ENCODE measurements at places on chromosomes 7 and 10.

DNA sequence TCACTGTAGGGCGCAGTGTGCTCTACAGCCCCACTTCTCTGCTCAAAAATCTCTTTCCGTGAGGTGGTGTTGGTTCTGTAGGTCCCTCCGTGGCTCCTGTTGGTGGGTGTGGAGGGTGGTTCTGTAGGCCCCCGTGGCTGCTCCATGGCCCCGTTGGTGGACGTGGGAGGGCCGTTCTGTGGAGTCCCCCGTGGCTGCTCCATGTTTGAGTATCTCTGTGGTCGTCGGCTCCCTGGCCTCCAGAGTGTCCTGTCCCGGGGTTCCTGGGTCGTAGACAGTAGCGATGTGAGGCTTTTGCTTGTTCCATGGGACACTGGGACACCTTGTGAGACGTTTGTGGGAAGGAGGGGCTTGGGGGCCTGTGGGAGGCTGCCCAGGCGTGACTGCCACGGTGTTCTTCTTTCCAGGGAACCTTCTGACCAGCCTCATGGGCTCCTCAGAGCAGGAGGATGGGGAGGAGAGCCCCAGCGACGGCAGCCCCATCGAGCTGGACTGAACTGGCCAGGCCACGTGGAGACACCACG, 18.6 kb downstream of the GET4 start:
- no peaks in the 10 kb centered on the region for H3K4me1 ChIP-seq
- no peak overlapping the region for H3K27ac ChIP-seq
- peaks cover 61% of the 10 kb centered on the region for H3K36me3 ChIP-seq
- no peak overlapping the region for H3K4me3 ChIP-seq
- no peaks in the 10 kb centered on the region for H3K27me3 ChIP-seq

- H3K27me3 ChIP-seq = no peaks in the 10 kb centered on the region
- no peaks in the 10 kb centered on the region for H3K4me1 ChIP-seq
- DNase-seq = no peak
- H3K36me3 ChIP-seq = no peaks in the 10 kb centered on the region
- no peak overlapping the region for H3K27ac ChIP-seq
Observed at GRCh38 chr7:17745610-17746009, 194.7 kb downstream of the SNX13 start.

DNA sequence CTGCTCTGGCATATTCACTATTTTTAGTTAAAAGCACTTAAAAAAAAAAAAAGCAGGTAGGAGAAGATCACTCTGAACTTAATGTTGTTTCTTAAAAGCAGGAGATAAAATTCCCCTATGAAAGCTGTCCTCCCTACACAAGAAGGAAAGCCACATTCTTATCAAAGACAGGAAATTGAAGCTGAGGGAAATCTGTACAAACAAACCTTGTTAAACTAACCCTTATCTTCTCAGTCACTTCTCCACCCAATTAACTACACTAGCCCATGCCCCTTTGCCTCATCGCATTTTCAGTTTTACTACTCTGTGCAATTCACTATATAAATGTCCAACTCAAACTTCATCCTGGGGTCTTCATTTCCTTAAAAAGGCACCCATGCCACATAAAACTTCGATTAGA, 2.7 kb upstream of the CDCA7L start:
- no peak for DNase-seq
- no peak overlapping the region for H3K27ac ChIP-seq
- H3K4me1 ChIP-seq = peaks cover 1% of the 10 kb centered on the region

DNA sequence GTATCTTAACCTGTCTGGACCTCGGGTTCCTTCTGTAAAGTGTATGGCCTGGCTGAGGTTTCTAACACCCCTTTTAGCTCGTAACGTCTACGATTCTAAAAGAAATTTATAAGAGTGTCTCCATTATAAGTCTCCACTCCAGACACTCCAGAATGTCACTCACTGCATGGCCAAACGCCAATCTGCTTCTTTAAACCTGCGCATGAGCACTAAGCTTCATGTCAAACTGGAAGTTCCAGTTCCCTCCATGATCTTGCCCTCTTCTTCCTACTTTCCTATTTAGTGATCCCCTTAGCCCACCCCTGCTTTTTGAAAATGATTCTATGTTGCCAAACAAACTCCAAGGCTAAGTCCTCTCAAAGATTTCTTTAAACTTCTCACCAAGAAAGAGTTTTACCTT, 241.4 kb upstream of the NPVF start:
- no peaks in the 10 kb centered on the region for H3K36me3 ChIP-seq

DNA sequence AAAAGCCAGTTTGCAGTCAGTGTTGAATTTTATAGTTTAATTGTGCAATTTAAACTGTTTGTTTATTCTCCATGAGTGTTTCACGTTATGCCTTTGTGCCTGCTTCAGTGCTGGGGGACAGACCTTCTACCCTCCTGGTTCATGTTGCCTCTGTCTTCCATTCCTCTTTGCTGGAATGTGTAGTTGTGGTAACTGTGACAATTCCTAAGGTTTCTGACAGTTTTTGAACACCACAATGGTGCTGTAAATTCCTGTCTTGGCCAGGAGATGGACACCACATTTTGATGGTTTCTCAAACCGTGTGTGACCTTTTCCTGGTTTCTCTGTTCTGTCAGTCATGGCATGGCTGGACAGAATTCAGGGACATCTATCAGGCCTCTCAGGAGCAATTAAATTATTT, 201.7 kb downstream of the BICC1 start:
- H3K4me1 ChIP-seq = no peaks in the 10 kb centered on the region
- no peaks in the 10 kb centered on the region for H3K27me3 ChIP-seq
- no peak for DNase-seq

GRCh38 chr7:100132697-100133151, 6.0 kb downstream of the MBLAC1 start:
- peaks cover 6% of the 10 kb centered on the region for H3K4me1 ChIP-seq
- H3K27me3 ChIP-seq = no peaks in the 10 kb centered on the region
- H3K36me3 ChIP-seq = no peaks in the 10 kb centered on the region
- H3K27ac ChIP-seq = no peak overlapping the region

DNA sequence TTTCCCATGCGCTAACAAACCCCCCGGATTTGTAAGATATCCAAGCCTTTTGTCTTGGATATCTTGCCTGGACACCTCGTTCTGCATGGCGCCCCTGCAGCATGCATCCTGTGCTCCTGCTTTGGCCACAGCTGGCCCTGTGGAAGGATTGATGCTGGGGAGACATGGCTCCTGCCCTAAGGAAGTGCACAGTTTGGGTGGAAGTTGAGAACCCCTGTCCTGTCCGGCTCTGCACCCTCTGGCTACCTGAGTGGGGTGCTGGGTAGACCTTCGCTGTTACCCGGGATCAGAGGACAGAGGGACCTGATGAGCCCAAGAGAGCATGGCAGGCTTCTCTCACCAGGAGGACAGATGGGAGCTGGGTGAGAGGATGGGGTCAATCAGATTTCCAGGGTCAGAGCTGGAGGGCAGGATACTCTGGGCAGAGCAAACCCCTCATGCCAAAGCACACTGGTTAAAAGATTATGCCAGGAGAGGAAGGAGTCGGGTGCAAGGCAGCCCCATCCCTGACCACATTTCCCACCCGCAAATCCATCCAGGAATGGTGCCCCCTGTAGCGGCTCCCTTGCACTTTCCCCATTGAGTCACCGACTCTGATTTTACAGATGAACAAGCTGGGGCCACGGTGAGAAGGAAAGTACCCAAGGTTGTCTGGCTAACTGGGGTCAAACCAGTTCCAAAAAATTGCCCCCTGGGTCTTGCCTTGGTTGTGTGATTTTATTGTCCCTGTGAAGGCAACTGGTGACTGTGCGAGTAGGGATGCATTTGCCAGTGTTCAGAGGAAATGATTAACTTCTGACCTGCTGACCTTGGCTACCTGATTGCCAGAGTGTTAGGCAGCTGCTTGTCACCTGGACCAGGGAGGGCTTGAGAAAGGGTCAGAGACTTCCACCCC, 290.1 kb upstream of the ZMIZ1 start:
- peaks cover 22% of the 10 kb centered on the region for H3K4me1 ChIP-seq
- no peaks in the 10 kb centered on the region for H3K36me3 ChIP-seq
- no peak overlapping the region for H3K27ac ChIP-seq
- no peak overlapping the region for H3K4me3 ChIP-seq
- no peaks in the 10 kb centered on the region for H3K27me3 ChIP-seq

GRCh38 chr7:106485919-106486318, 175.0 kb downstream of the CCDC71L start:
- DNase-seq = no peak
- H3K27ac ChIP-seq = peak overlapping the region; percentile 63
- H3K36me3 ChIP-seq = no peaks in the 10 kb centered on the region
- H3K4me3 ChIP-seq = no peak overlapping the region
- H3K27me3 ChIP-seq = no peaks in the 10 kb centered on the region

GRCh38 chr10:131115801-131116200, 195.7 kb downstream of the TCERG1L start:
- H3K4me1 ChIP-seq = no peaks in the 10 kb centered on the region
- no peak overlapping the region for H3K27ac ChIP-seq
- no peaks in the 10 kb centered on the region for H3K27me3 ChIP-seq
- H3K36me3 ChIP-seq = no peaks in the 10 kb centered on the region

DNA sequence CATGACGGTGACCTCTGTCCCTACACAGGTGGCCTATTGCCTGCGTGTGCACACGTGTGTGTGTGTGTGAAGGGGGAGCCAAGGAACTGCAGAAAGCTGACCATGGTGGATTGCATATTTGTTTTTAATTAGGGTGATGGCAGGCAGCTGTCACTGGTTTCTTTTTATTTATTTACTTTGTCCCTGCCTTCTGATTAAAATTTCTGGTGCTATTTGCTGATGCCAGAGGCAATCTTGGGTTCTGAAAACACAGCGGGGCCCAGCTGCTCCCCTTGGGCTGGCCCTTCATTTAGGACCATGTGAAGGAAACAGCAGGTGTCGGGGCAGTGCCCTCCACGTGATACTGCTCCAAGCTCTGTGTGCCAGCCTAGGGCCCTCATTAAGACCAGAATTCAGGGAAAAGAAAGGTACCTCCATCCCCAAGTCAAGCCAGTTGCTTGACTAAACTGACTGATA, 71.3 kb upstream of the PODXL start:
- H3K4me1 ChIP-seq = no peaks in the 10 kb centered on the region
- H3K36me3 ChIP-seq = no peaks in the 10 kb centered on the region
- H3K4me3 ChIP-seq = no peak overlapping the region
- no peaks in the 10 kb centered on the region for H3K27me3 ChIP-seq

- no peak overlapping the region for H3K27ac ChIP-seq
- H3K4me1 ChIP-seq = peaks cover 19% of the 10 kb centered on the region
- H3K36me3 ChIP-seq = no peaks in the 10 kb centered on the region
- no peak for DNase-seq
Observed at GRCh38 chr7:64888901-64889685, 14.0 kb upstream of the ZNF273 start.

- no peak overlapping the region for H3K27ac ChIP-seq
- H3K4me3 ChIP-seq = no peak overlapping the region
- no peaks in the 10 kb centered on the region for H3K27me3 ChIP-seq
- DNase-seq = no peak
- H3K4me1 ChIP-seq = no peaks in the 10 kb centered on the region
- no peaks in the 10 kb centered on the region for H3K36me3 ChIP-seq
Observed at GRCh38 chr10:60704471-60704870, 73.8 kb upstream of the CDK1 start.

DNA sequence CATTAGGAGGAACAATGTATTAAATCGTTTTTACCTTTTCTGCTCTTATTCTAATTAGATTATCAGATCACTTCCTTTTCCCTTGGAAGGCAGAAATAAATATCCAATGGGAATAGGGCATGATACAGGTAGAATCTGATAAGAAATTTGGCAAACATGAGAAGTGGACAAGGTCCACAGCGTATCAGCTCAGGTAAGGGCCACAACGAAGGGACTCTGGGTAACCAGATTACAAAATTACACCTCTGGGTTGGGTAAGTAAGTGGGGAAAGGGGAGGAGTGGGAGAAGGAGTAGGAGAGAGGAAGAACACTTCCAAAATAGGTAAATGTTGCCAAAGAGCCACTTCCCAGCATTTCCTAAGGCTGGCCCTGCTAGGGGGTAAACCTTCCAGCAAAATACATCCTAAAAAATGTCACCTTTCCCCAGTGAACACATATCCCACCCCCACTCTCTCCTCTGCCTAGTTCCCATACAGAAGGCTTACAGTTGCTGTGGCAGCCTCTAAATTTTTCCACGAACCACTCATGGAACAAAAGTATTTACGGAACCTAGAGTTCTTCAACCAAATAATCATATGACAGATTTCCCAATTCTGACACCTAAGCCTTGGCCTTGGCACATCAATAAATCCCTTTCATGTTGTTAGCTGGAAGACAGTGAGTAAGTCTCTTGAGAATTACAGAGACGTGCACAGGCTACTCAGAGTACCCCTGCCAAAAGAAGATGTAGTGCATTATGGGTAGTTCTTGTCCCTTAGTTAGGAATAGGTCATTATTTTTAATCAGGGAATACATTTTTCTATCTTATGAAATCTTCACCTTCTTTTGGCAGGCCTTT, 51.5 kb upstream of the DLX6 start:
- no peaks in the 10 kb centered on the region for H3K36me3 ChIP-seq
- H3K4me3 ChIP-seq = no peak overlapping the region
- no peak overlapping the region for H3K27ac ChIP-seq

DNA sequence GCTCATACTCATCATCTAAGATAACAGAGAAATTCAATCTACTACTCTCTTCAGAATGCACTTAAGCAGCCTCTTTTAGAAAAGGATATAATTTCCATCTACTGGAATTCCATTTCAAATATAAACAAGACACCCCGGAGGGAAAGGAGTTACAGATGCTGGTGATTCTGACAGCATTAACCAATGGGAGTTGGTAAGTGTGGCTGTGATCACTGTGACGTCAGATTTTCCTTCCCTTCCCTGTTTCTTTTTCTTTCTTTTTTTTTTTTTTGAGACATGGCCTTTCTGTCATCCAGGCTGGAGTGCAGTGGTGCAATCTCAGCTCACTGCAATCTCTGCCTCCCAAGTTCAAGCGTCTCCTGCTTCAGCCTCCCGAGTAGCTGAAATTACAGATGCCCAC, 106.6 kb downstream of the ACTR3B start:
- H3K4me3 ChIP-seq = no peak overlapping the region
- H3K27me3 ChIP-seq = no peaks in the 10 kb centered on the region
- no peaks in the 10 kb centered on the region for H3K36me3 ChIP-seq
- H3K4me1 ChIP-seq = no peaks in the 10 kb centered on the region

- H3K36me3 ChIP-seq = peaks cover 96% of the 10 kb centered on the region
- H3K4me3 ChIP-seq = no peak overlapping the region
- no peak overlapping the region for H3K27ac ChIP-seq
- DNase-seq = no peak
Observed at GRCh38 chr10:103168438-103168837, 24.6 kb downstream of the NT5C2 start.

GRCh38 chr10:88861036-88861435, 9.4 kb upstream of the ANKRD22 start:
- no peaks in the 10 kb centered on the region for H3K27me3 ChIP-seq
- no peaks in the 10 kb centered on the region for H3K36me3 ChIP-seq
- no peak for DNase-seq
- no peaks in the 10 kb centered on the region for H3K4me1 ChIP-seq

All from psoas muscle (tissue), 8 donors.